Smooth muscle cell of the umbilical artery (primary cell): ENCODE measurements at places on chromosomes 6 and 20. TPM values are rescaled to one million over a fixed set of nuclear protein-coding genes. Genes with fewer than 3 reads are reported as not detected.

Gene NHSL1
- total RNA-seq, result 7.4 and 12.1 TPM in 2 replicates

Gene WFDC12
- not detected in 2 replicates for total RNA-seq

Gene CDSN
- not detected in 2 replicates for total RNA-seq

Gene GHRH
- not detected in 2 replicates for total RNA-seq

Gene HRH3
- total RNA-seq, result not detected in 2 replicates

Gene IMPG1
- not detected in 2 replicates for total RNA-seq

Gene TMEM242
- total RNA-seq, result 6.2 and 7.9 TPM in 2 replicates

Gene EPM2A
- 6.5 and 6.6 TPM in 2 replicates for total RNA-seq

Gene SIRPD
- not detected in 2 replicates for total RNA-seq

Gene SOD2
- 902 and 4,346 TPM in 2 replicates for total RNA-seq

Gene PAX1
- not detected in 2 replicates for total RNA-seq

Gene SEL1L2
- 0.89 TPM in 1 of 2 replicates, not detected in the other for total RNA-seq

Gene PDE7B
- 18.7 and 35.3 TPM in 2 replicates for total RNA-seq

Gene PHACTR3
- not detected in 2 replicates for total RNA-seq

Gene SERAC1
- total RNA-seq, result 11.5 and 16.3 TPM in 2 replicates

Gene HMGN3
- total RNA-seq, result 18.4 and 18.5 TPM in 2 replicates

Gene INSM1
- total RNA-seq, result not detected in 2 replicates

Gene FANCE
- total RNA-seq, result 3.3 and 4.4 TPM in 2 replicates

Gene RRBP1
- total RNA-seq, result 293 and 478 TPM in 2 replicates

Gene BPIFA1
- total RNA-seq, result not detected in 2 replicates

Gene SCRT2
- total RNA-seq, result not detected in 2 replicates

Gene FRS3
- 1.2 and 2.4 TPM in 2 replicates for total RNA-seq

Gene RIPOR2
- 0.30 and 0.42 TPM in 2 replicates for total RNA-seq

Gene ARMH2
- not detected in 2 replicates for total RNA-seq

Gene TPX2
- 4.2 and 28.5 TPM in 2 replicates for total RNA-seq

Gene OR12D2
- total RNA-seq, result not detected in 2 replicates

Gene LY6G6F
- total RNA-seq, result not detected in 2 replicates

Gene MRPS26
- total RNA-seq, result 25.2 and 30.6 TPM in 2 replicates

Gene ENPP5
- total RNA-seq, result under 0.01 TPM in 1 of 2 replicates, not detected in the other

Gene MYCT1
- total RNA-seq, result 0.46 and 0.59 TPM in 2 replicates

Gene COL9A3
- 0.30 TPM in 1 of 2 replicates, not detected in the other for total RNA-seq

Gene LGSN
- total RNA-seq, result under 0.01 TPM in 1 of 2 replicates, not detected in the other

Gene CALHM6
- total RNA-seq, result 0.42 and 2.1 TPM in 2 replicates

Gene HLA-DMA
- total RNA-seq, result 0.78 and 2.1 TPM in 2 replicates

Gene TUBB1
- total RNA-seq, result not detected in 2 replicates

Gene KIZ
- total RNA-seq, result 13.7 and 20.5 TPM in 2 replicates

Gene TMEM200A
- 152 and 402 TPM in 2 replicates for total RNA-seq

Gene PTPRT
- total RNA-seq, result not detected in 2 replicates

Gene OR2H2
- total RNA-seq, result not detected in 2 replicates

Gene PPP1R14C
- under 0.01 and 0.09 TPM in 2 replicates for total RNA-seq

Gene C20orf144
- 0.05 and 0.30 TPM in 2 replicates for total RNA-seq

Gene IL17F
- not detected in 2 replicates for total RNA-seq

Gene SLC22A7
- not detected in 2 replicates for total RNA-seq

Gene CYP39A1
- total RNA-seq, result 0.30 TPM in 1 of 2 replicates, not detected in the other

Gene CHRNA4
- not detected in 2 replicates for total RNA-seq

Gene SPAG4
- total RNA-seq, result 18.6 and 31.5 TPM in 2 replicates

Gene DLK2
- 0.30 and 1.6 TPM in 2 replicates for total RNA-seq

Gene HLA-DRB1
- not detected in 2 replicates for total RNA-seq

Gene CARMIL1
- 4.5 and 7.5 TPM in 2 replicates for total RNA-seq

Gene TREML2
- not detected in 2 replicates for total RNA-seq

Gene ANKRD66
- total RNA-seq, result not detected in 2 replicates
